ENCODE measurements at places on chromosomes 16 and 17.

GRCh38 chr17:63998721-63999679, 849 bp downstream of the PRR29 start:
- no peak for DNase-seq

DNA sequence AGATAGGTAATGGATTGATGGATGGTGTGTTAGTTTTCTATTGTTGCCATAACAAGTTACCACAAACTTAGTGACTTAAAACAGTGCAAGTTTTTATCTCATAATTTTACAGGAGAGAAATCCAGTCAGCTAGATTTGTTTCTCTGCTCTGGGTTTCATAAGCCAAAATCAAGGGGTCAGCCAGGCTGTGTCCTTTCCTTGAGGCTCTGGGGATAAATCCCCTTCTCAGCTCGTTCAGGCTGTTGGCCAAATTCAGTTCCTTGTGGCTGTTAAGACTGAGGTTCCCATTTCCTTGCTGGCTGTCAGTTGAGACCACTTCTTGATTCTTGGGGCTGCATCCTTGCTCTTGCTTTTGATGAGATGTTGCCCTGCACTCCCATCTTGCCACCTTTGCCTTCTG, 204.9 kb upstream of the CDH13 start:
- DNase-seq = no peak

GRCh38 chr16:75252946-75253911, 1.8 kb upstream of the BCAR1 start:
- no peak for DNase-seq

GRCh38 chr16:21326459-21326858, 48.4 kb upstream of the CRYM start:
- DNase-seq = no peak

- no peak for DNase-seq
These were observed 31.2 kb downstream of the RPGRIP1L start for GRCh38 chr16:53672461-53672860.

DNA sequence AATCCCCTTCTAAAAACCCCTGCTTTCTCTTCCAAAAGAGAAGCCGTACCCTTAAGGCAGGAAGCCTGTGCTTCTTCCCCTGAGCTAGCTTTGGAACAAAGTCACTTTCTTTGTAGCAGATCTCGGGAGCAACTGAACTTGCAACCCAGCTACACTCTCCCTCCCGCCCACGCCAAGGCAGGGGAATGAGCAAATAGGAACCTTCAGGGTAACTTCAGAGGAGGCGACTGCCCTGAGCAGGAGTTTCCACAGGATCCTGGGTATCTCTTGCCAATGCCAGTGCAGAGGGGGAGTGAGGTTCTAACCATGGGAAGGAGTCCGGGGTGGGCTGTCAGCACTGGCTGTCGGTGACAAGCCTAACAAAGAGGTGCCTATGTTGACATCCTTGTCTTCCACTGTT, 5.9 kb upstream of the PIRT start:
- no peak for DNase-seq
